ENCODE measurements at places on chromosomes 5 and 9.

GRCh38 chr9:19511694-19512093 is 102.9 kb downstream of the ACER2 start:
- no peak for DNase-seq

GRCh38 chr5:133149345-133149744 is 97.5 kb downstream of the HSPA4 start:
- no peak for DNase-seq

DNA sequence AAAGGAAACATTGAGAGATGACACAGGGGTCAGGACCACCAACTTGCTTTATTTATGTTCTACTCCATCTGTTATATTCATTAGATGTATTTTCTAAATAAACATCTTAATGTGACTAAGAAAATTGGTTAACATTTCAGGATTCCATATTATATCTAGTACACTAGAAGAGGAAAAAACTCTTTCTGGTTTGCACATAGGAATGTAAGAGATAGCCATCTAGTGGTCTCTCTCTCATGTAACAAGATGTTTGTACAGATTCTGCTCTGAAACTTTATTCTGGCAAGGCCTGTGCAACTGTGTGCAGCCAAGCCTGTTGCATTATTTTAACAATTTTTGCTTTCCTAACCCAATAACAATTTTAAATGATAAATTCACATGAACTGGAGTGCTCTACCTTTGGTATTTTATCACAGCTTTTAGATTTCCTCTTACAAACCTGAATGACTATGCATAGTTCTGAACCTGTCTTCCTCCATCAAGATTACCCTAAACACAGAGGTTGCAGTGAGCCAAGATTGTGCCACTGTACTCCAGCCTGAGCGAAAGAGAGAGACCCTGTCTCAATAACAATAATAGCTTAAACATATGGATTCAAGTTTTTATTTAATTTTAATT is 148.2 kb downstream of the GIN1 start:
- DNase-seq = no peak

- no peak for DNase-seq
Observed at GRCh38 chr5:26666371-26666770, 372.0 kb downstream of the CDH9 start.

GRCh38 chr9:118183576-118183975 is 479.4 kb downstream of the TLR4 start:
- no peak for DNase-seq

- DNase-seq = no peak
Observed at GRCh38 chr5:129652349-129653056, 95.4 kb upstream of the MINAR2 start.

GRCh38 chr5:17235731-17236330 is 18.4 kb downstream of the BASP1 start:
- no peak for DNase-seq

DNA sequence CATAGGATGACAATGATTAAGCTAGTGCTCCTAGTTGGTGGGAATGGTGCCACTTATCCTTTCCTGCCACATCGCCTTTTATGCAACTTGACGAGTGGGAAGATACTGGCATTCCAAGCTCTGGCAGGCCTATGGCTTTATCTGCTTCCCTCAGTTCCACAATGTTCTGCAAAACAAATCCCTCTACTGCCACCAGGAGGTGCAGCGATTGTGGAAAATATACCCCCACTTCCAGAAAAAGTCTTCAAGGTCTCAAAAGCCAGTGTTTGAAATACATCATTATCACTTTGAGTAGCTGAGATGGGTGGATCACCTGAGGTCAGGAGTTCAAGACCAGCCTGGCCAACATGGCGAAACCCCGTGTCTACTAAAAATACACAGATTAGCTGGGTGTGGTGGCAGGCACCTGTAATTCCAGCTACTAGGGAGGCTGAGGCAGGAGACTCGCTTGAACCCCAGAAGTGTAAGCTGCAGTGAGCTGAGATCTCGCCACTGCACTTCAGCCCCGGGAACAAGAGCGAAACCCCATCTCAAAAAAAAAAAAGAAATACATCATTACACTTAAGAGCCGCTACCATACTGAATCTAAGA is 3.4 kb downstream of the CLINT1 start:
- no peak for DNase-seq

DNA sequence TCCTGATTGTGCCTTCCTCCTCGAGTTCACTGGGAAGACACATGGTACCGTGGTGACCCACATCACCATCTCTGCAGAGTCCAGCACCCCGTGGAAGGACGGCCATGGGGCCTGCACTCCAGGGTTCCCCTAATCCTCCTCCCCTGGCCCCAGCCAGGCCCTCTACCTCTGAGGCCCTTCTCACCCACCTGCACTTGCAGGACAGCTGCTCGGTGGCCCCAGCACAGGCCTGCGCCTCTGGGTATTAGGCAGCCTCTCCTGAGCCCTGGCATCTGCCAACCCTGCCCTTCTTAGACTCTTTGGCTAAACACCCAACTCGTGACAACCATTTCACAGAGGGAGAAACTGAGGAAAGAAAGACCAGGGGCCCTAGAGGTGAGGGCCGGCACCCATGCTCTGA is 28.9 kb upstream of the CPLX2 start:
- DNase-seq = no peak

DNA sequence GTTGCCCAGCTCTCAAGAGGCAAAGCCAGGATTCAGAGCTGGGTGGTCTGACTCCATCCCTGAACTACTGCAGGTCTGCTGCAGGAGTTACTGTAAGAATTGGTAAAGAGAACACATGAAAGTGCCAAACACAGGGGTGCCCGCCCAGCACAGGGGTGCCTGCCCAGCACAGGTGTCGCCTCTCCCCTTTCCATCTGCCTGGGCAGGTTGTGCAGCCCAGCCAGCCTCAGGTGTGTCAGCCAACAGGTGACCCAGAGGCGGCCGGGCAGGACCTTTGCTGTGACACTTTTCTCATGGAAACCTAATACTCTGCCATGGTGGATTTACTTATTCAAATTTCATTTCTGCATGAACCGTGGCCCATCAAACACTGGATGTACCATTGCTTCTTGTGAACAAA is 289.7 kb upstream of the IRX4 start:
- DNase-seq = no peak

- DNase-seq = no peak
Observed at GRCh38 chr5:77869116-77869798, 93.1 kb upstream of the TBCA start.

DNA sequence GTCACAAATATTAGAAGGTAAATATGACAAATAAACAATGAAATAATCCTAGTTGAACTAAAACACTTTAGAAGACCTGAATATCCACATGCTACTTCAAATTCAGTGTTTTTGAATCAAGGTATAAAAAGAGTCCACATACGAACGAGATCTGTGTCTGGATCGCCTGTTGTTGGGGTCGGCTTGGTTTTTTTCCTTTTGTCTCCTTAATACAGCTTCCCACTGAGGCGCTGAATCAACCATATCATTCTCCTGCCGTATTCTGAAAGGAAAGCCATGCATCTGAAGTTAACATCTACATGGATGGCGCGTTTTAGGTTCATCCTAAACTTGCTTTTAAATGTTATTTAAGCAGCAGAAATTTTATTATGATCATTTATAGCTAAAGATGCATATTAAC is 235.2 kb downstream of the EPB41L4A start:
- no peak for DNase-seq

DNA sequence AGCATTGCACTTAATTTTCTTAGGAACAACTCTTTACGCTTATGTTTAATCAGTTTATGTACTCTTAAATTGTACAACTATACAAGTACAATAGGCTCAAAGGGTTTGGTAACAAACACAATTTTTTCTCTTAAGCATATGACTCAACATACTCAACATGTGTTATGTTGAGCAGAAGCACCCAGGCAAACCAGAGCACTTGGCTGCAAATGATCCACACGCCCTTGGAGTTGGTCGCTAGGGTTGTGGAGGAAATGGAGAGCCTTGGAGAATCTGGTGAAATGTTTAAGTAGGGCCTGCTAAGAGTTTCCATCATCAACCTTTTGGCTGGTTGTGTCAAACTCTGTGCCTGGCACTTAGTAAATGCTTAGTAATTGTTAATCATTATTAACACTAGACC is 25.1 kb upstream of the MIER3 start:
- no peak for DNase-seq

DNA sequence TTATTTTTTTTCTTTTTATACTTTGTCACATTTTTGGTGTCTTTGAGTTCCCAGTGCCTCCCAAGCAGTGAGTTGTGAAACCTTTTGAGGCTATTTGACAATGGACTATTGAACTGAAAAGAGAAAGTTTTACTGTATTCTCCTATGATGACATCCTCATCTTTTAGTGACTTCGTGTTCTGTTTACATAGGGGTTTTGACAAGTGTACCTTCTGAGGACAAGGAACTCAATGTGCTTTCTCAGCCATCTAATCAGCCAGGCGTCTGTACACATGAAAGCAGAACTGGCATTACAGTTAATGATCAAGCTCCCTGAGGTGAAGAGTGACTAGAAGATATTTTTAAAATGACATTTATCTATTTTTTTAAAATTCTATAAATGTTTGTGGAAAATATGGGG is 175.5 kb downstream of the ANXA1 start:
- no peak for DNase-seq

- no peak for DNase-seq
Observed at GRCh38 chr5:159452480-159453167, 122.3 kb upstream of the IL12B start.

DNA sequence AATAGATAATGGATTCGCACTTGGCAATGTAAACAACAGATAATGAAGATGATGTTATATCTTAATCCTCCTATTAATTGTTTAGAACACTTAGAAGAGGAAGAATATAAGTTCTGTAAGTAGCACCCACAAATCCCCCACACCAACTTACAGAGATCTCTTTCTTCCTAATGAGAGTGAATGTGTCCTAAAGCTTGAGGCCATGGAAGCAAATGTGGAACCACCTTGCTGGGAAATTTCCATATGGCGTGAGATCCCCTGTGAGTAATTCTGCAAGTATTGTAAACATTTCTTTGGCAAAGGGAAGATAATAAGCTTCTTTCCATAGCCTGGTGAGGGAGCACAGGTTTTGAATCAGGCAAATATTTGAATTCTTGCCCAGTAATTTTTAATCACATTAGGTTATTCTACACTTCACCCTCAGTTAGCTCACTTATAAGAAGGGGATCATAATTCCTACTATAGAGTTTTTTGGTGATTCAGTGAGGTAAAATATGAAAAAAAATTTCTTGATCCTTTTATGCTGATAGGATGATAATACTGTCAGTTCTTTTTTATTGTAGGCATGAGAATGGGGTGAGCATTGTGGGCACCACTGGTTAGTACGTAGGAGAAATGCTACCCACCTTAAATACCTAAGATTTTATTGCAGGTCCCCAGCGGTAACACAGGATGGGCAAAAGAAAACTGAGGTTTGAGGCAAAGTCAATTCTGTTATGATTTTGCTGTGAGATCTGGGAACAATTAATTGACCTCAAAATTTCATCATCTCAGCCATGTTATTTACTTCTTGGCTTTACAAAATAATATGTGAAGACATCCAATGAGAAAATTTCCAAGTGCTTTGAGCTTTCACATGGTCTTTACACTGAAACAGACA is 574.8 kb downstream of the PSAT1 start:
- DNase-seq = no peak

DNA sequence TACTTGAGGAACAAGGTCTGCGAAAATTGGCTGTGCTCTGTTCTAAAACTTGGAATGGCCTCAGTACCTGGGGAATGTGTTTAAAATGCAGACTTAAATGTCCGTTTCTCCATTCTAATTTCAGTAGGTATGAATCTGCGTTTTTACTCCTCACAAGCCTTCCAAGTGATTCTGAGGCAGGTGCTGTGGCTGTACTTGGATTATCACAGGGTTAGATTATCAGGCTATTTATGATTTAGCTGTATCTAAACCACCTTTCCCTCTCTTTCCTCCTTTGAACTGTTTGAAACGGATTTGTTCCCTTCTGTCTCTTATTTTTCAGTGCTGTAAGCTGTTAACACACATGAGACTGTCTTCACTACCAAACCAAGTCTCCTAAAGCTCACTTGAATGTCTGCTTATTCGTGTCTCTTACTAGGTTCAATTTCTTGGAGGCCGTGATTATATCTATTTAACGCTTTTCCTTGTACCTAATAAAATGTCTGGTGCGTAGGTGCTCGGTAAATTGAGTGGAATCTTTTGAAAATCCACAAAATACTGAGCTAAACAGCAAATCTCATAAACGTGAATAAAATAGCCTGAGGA is 714 bp upstream of the CETN3 start:
- DNase-seq = no peak

GRCh38 chr5:65914641-65915196 is 11.7 kb upstream of the ERBIN start:
- DNase-seq = no peak

- DNase-seq = no peak
Observed at GRCh38 chr5:14109041-14109747, 33.9 kb upstream of the TRIO start.

GRCh38 chr5:69451941-69452647 is 37.2 kb downstream of the MARVELD2 start:
- DNase-seq = no peak

- DNase-seq = no peak
Observed at GRCh38 chr9:99138424-99139284, 33.7 kb downstream of the TGFBR1 start.

- no peak for DNase-seq
Observed at GRCh38 chr9:33154371-33154770, 12.8 kb downstream of the B4GALT1 start.

- no peak for DNase-seq
Observed at GRCh38 chr9:80158131-80158530, 586.4 kb downstream of the TLE4 start.

GRCh38 chr5:133291524-133291923 is 239.7 kb downstream of the HSPA4 start:
- no peak for DNase-seq

DNA sequence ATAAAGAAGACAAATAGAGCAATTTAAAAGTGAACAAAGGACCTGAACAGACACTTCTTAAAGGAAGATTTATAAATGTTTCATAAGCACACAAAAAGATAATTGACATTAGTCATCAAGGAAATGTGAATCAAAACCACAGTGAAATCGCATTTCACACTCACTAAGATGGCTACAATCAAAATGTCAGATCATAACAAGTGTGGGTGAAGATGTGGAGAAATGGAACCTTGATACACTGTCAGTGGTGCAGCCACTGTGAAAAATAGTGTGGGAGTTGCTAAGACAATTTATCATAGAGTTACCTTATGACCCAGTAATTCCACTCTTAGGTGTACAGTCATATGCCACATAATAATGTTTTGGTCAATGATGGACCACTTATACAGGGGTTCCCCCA is 54.5 kb upstream of the HTR4 start:
- DNase-seq = no peak
